ENCODE measurements at places on chromosomes 5 and 9.
A peak's percentile ranks its signal among the peaks of the same experiment; 100 is the strongest.

DNA sequence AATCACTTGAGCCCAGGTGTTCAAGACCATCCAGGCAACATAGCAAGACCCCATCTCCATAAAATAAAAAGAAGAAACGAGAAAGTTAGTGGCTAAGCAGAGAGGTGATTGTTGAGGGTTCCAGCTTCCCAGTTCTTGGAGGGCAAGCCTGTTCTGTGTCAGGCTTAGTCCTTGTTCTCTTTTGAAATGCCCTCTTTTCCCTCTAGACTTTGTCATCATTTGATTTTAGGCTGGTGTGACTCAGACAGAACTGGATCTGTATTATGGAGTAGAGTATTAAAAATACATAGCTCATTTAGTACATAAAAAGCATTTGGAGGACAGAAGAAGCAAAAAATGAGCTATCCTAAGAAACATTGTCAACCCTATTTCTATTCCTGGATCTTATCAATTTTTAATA, 159.4 kb downstream of the CD180 start:
- DNase-seq: no peak

DNA sequence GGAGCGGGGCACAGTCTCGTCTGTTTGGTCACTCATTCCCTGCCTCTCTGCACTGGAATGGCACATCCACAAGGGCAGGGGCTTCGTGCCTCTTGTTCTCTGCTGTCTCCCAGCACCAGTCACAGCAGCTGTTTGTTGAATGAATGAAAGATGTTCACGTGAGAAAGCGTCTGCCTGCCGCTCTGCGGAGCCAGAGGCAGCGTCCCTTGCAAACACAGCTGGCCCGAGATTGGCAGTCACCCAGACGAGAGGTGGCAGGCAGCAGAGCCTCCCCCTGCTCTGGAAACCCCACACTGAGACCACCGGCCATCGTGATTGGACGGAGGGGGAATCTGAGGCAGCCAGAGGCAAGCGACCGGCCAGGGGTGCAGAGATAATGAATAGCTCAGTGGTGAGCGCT, 6.0 kb upstream of the FAM163B start:
- no peak for DNase-seq

DNA sequence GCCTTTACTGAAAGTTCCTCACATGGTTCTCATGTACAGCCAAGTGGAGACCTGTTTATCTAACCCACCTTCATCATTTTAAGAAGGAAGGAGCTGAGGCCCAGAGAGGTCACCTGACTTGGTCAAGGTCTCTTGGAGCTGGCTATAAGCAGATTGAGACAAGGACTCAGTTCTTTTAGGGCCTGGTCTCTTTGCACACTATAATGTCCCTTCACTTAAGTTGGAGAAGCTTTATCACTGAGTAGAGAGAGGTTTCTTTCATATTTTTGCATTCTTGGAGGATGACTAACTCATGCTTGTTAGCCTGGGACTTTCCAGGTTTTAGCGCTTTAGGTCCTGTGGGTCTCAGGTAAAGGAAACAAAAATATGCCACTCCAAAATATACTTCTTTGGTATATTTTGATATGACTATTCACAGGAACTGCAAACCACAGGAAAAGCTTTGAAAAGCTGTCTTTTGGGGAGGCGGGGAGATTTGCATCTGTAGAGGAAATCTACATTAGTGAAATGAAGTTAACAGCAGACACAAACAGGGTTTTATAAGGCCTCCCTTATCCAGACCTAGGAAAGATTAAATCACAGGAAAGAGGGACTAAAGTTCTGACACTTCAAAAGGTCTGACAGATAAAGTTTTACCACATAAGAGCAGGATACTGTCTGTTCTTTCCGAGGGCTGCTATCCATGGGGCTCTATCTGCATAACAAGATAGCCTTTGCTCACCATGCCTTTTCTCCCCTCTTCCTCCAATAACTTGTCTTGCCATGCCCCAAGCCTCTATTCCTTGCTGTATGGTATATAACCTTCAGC, 95.8 kb upstream of the ANKRD55 start:
- peak; percentile 52 for DNase-seq

- no peak for DNase-seq
Measured at GRCh38 chr5:130402906-130403305, 498.6 kb downstream of the CHSY3 start.

DNA sequence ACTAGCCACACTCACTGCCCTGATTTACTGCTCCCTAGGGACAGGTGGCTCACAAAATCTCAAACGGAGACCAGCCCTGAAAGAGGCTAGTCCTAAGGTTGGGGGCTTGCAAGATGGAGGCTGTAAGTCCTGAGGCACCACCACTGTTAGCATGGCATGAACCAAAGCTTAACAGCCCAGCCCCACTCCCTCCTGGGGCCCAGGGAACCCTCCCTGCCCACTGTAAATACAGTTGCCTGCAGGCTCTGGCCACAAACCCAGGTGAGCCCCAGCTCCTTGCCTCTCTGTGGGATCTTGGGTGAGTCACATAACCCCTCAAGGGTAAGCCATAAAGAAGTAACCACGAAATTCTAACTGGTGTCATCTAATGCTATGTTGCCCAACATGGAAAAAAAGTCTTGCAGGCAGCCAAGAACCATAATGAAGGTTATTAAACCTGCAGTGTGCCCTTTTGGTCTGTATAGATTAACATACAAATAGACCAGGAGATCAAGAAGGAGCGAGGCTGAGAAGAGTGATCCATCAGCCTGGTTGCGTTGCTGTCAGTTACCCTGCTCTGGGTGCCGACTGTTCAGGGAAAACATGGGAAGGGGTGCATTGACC, 1.7 kb upstream of the POMT1 start:
- peak; percentile 71 for DNase-seq

DNA sequence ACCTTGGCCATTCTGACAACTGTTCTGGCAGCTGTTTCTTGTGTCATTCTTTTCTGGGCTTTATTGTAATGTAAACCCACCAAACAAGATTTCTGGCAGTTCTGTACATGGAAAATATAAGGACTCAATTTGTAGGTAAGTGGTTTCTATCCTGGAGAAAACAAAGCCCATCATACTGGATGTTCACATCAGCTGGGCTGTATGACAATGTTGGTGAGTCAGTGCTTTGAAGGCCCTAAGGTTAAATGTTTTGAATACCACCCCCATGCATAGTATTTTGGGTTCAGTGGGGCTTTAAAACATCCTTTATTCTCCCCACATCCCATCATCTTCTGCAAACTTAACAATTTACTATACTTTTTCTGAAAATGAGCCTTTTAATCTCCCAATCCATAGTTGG, 52.5 kb downstream of the SH3GL2 start:
- DNase-seq: no peak

GRCh38 chr5:143224672-143225071, 178.8 kb downstream of the NR3C1 start:
- DNase-seq: no peak

DNA sequence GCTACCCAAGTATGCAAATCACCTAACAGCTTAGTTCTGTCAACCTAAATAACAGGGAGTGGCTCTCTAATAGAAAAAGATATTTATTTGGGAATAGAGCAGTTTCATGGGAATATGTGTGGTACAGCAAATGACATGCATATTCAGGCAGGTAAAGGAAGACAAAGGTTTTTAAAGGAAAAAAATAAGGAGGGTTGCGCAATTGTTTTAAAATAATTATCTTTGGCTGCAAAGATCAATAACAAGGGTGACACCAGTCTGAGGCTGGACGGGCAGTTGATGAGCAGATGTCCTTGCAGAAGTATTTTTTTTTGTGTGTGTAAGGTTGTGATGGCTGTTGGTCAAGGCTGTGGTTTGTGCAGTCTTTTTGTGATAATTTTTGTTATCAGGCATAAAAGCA, 332.0 kb downstream of the ARHGEF28 start:
- DNase-seq: no peak

DNA sequence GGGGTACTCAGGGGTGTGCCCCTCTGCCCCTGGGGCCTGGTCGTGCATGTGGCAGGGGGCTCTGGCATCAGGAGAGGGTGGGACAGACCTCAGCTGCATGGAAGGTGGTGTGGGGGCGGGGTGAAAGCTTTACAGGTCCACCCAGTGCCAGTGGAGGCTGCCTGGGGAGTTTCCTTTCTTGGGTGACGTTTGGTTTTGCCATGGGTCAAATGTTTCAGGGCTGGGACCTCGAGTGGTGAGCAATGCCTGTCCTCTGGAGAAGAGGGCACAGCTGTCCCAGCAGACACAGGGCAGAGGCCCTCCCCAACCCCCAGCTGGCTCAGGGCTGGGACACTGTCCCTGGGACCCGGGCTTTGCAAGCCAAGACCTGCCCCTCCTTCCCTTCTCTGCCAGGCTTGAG, 3.6 kb downstream of the RXRA start:
- no peak for DNase-seq
